ENCODE measurements at places on chromosomes 1 and 21.

DNA sequence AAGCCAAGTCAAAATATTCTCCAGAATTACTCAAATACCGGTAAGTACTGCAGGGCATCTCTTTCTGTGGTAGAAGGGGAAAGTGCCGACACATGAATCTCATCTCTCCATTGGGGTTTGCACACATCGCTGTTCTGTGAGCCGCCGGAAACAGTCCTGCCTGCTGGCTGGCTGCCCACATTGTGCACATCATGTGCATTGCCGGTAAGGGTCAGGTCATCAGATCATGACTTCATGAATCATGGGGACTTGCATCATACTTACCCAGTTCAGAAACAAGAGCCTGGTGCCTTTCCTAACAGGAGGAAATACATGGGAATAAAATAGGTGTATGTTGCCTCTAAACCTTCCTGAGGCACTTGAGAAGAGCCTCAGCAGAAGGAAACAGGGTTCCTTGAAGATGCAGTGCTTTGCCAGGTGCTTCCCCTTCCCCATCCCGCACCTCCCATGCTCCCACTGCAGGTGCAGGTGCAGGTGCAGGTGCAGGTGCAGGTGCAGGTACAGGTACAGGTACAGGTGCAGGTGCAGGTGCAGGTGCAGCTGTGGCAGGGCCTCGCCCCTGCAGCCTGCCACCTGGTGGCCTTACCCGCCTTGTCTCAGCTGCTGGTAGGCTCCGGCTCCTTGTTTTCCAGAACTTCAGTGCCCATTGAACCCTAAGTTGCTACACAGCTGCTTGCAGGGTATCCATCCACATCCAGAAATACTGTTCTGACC is 26.5 kb downstream of the GPR137B start:
- DNase-seq: peak; percentile 43

- no peak for DNase-seq
Observed at GRCh38 chr1:54865238-54866073, 21.5 kb downstream of the DHCR24 start.

GRCh38 chr1:26701995-26702679 is 6.3 kb downstream of the ARID1A start:
- DNase-seq: no peak

DNA sequence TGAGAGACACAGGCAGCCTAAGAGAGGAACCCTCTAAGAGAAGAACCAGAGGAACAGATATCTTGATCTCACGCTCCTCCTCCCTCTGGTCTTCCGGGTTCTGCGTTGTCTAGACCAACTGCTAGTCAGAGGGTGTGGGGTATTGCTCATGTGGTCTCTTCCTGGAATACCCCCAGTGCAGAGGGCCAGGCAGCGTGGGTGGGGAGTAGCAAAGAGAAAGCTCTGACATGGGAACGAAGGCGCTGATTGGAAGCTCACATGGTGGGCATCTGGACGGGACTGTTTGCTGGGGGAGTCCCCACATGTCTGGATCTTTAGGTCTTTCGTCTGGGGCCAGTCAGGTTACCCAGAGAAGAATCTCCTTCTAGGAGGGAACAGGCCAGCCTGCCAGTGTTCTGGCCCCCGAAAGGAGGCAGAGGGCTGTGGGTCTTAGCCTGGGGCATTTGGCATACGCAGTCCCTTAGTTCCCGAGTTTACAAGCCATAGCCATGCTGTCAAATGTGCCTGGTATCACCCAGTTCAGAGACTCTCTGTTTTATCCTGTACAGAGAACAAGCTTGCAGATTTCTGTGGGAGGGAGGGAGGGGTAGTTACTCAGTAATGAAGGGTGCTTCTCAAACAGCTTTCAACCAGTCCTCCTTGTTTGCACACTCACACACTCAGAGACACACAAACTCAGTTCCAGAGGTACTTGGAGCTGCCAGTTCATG is 18.3 kb upstream of the IL6R start:
- DNase-seq: no peak

GRCh38 chr1:39409055-39409816 is 82.2 kb upstream of the BMP8A start:
- peak; percentile 74 for DNase-seq

DNA sequence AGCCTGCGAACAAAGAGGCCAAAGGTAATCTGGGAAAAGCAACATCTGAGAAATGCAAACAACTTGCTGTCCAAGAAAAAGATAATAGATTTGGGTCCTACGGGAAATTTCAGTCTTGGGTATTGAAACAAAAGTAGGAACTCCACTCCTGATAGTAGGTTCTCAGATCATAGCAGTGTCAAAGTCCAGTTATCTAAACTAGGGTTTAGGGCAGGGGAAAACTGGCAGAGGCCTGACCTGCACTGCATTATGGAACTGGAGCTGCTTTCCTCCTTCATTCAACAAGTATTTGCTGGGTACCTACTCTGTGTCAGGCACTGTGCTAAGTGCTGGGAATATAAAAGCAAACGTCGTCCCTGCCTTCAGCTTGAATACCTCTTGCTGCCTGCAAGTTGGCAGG is 60.7 kb upstream of the NGF start:
- no peak for DNase-seq

DNA sequence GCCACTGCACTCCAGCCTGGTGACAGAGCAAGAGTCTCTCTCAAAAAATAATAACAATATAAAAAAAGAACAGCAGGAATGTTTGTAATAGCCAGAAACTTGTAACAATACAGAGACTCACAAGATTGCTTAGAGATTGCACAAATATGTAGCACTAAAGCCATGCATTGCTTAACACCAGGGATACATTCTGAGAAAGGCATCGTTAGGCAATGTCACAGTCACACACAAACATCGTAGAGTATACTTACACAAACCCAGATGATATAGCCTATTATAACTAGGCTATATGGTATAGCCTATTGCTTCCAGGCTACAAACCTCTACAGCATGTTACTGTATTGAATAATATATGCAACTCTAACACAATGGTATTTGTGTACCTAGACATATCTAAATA is 45.3 kb downstream of the GPATCH2 start:
- DNase-seq: peak; percentile 1

DNA sequence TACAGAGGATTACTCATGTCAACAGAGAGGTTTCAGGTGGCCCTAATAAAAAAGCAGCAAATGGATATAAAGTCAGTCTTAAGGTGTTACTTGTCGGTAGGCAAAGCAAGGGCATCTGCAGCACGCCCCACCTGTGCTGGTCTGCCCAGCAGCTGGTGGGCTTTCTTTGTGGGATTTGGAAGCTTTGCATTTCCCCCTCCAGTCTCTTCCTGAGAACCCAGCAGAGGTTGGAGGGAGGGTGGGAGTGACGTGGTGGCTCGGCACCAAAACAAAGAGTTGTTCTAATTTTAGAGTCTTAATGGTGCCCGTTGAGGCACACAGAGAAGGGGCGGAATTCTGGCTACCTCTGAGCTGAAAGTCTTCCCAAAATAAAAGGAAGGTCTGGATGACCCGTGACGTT is 4.8 kb upstream of the PCBP3 start:
- no peak for DNase-seq

DNA sequence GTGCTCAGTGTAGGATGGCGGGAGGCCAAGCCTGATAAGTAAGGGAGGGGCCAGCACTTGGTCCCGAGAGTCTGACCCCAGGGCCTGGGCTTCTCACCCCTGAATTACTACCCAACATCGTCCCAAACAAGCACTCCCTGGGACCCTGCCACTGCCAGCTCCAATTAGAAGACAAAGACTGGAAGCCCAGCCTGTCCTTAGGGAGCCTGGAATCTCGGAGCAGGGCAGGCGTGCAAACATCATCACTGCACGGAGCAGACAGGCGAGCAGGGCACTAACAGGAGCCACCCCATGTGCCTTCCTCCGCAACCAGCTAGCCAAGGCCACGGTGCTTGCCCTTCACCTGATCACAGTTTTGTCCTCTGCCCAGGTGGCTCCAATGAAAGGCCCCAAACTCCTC is 23.2 kb downstream of the KCNAB2 start:
- no peak for DNase-seq

GRCh38 chr1:160217481-160218051 is 12.4 kb downstream of the PEA15 start:
- DNase-seq: no peak

GRCh38 chr1:42940851-42941639 is 17.6 kb downstream of the SLC2A1 start:
- no peak for DNase-seq

GRCh38 chr1:67711158-67711854 is 26.3 kb downstream of the GADD45A start:
- no peak for DNase-seq

GRCh38 chr1:32377541-32378220 is 15.3 kb downstream of the TSSK3 start:
- no peak for DNase-seq

- DNase-seq: no peak
Observed at GRCh38 chr1:19079541-19080472, 123.3 kb upstream of the IFFO2 start.

- DNase-seq: no peak
Observed at GRCh38 chr21:32207406-32207716, 71.5 kb downstream of the MIS18A start.

- no peak for DNase-seq
Observed at GRCh38 chr21:17859661-17860060, 40.5 kb upstream of the C21orf91 start.

DNA sequence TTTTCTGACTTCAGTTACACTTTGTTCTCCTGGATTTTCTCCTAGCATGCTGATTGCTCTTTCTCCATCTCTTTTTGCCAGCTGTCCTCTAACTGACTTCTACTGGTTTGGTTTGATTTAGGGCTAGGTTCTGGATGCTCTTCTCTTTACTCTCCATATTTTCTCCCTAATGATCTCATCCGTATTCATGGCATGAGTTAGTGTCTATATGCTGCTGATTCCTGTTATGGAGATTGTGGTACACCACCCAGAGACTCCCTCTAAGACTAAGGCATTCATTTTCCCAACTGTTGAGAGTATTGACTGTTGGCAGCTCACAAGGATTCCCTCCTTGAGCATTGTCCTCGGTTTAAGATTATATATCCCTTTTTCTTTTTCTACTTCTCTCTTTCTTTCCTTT is 28.9 kb downstream of the S1PR1 start:
- DNase-seq: no peak
